ENCODE measurements at places on chromosomes 11 and 22.

GRCh38 chr11:2770096-2770751, 70.4 kb upstream of the KCNQ1OT1 start:
- DNase-seq: no peak

GRCh38 chr22:24002272-24002671, 3.0 kb downstream of the GSTT4 start:
- DNase-seq: no peak

DNA sequence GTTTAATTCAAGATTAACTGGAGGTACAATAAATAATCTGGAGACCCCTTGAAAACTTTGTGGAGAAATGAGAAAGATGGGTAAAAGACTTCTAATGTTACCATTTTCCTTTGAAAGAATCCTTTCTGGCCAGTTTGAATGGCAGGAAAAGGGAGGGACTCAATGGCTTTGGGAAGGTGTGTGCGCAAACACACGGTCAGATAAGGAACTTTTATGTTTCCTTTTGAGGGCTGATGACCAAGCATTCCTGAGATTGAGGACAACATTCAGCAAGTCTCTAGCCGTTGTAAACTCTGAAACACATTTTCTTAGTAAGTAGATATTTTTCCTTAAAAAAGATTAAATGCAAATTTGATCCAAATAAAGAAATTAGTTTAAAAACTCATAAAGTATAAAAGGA, 909.7 kb upstream of the TENM4 start:
- DNase-seq: no peak

DNA sequence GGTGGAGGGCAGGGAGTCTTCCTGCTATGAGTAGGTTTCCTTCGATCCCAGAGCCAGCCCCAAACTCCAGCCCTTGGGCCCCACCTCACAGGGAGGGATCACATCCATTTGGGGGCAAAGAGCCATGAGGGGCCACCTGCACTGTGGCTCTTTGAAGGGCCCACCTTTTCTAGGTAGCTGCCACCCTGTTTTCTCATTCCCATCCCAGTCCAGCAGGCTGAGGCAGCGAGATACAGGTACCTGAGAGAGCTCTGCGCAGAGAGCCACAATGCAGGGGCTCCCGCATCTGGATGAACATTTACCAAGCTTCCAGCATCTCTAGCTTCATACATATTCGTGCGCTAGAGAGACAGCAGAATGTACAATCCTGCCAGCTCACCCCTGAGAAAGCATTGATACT, 16.3 kb downstream of the FXYD6 start:
- DNase-seq: no peak

- DNase-seq: no peak
Observed at GRCh38 chr11:64865286-64866172, 12.9 kb downstream of the EHD1 start.

- no peak for DNase-seq
Observed at GRCh38 chr11:1229471-1230120, 6.7 kb downstream of the MUC5B start.

- DNase-seq: no peak
Observed at GRCh38 chr11:59755701-59756557, 753 bp downstream of the STX3 start.

- DNase-seq: no peak
Observed at GRCh38 chr11:1116666-1117390, 40.9 kb upstream of the MUC5AC start.

DNA sequence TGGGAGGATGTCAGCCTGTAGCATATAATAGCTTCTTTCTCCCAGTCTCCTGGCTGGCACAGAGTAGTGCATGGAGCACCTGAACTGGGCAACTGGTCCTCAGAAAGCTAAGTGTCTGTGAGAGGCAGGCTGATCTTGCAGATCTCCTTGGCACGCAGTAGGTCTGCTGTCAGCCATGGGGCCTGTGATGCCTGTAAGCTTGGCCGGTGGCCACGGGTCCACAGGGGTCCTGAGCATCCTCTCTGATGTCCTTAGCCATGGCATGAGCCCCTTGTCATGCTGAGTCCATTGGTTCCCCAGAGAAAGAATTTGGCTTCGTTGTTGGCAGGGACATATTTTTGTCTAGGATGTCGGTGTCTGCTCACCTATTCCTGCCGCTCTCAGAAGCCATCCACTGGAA, 25.0 kb downstream of the AMPD3 start:
- DNase-seq: no peak

DNA sequence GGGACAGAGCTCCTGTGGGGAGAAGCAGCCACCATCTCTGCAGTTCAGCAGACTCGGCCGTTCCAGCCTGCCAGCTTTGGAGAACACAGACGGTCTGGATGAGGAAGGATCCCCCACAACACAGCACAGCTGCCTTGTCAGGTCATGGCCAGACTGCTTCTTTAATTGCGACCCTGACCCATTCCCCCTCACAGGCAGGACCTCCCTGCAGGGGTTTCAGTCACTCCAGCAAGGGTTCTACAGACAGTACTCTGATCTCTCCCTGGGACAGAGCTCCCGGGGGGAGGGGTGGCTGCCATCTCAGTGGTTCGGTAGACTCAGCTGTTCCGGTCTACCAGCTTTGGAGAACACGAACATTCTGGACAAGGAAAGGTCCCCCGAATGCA, 173.5 kb downstream of the TTC28 start:
- no peak for DNase-seq

DNA sequence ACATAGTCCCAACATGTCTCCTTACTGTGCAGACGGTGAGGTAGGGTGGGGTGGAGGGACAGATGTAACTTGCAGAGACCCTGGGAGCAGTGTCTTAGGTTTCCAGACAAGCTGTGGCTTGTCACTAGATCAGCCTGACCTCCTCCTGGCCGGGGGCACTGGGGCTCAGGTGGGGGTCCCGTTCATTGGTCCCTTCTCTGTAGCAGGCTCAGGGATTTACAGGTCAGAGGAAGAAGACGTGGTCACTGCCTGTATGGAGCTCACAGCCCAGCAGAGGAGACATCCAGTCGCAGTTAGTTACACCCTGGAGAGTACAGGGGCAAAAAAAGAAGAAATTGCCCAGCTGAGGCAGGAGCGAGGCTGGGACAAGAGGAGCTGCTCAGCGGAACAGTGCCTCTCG, 22.0 kb upstream of the TUB start:
- no peak for DNase-seq

All from activated naive CD4-positive, alpha-beta T cell (primary cell).